ENCODE measurements at places on chromosomes 11 and 22.
A peak's percentile ranks its signal among the peaks of the same experiment; 100 is the strongest.

DNA sequence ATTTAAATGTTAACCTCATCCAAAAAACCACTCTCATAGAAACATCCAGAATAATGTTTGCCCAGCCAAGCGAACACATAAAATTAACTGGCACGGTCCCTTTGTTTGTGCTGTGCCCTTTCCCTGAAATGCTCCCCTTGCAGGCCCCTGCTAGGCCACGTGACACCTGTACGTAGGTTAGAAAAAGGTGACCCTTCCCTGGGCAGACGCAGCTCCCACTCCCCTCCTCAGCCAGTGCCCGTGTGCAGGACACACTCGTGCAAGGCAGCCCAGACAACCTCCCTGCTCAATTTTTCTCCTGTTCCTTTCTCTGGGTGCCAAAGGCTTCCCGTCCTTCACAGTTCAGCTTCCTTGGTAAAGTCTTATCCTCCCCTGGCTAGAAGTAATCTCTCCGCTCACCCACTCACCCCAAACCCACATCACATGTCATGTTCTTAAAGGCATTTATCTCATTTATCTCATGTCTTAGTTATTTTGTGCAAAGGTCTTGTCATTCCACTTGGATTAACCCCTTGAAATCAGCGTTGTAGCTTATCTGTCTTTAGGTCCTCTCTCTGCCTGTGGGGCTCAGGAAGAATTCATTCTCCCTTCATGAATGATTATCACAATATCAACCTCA is 20.7 kb downstream of the FAM83F start:
- no peak for DNase-seq

GRCh38 chr11:72760539-72761405 is 8.6 kb upstream of the ARAP1 start:
- no peak for DNase-seq

GRCh38 chr11:67457453-67457852 is 2.3 kb downstream of the CABP4 start:
- no peak for DNase-seq

- DNase-seq: peak; percentile 96
Observed at GRCh38 chr11:67505605-67506396, 638 bp upstream of the PITPNM1 start.

- DNase-seq: no peak
Observed at GRCh38 chr11:35065566-35065965, 73.4 kb upstream of the CD44 start.

- no peak for DNase-seq
Observed at GRCh38 chr11:1000357-1001278, 35.9 kb downstream of the MUC6 start.

DNA sequence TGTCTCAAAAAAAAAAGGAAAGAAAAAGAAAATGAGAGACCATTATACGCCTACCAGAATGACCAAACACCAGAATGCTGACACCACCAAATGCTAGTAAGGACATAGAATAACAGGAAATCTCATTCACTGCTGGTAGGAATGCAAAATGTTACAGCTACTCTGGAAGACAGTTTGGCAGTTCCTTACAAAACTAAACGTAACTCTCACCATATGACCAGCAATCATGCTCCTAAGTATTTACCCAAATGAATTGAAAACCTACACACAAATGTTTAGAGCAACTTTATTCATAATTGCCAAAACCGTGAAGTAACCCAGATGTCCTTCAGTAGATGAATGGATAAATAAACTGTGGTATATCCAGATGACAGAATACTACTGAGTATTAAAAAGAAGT is 7.2 kb downstream of the CHKA start:
- DNase-seq: no peak

- DNase-seq: no peak
Observed at GRCh38 chr11:86117712-86118063, 48.8 kb upstream of the PICALM start.

- DNase-seq: no peak
Observed at GRCh38 chr11:13701506-13701905, 33.0 kb downstream of the FAR1 start.

GRCh38 chr11:91866642-91867041 is 358.0 kb upstream of the FAT3 start:
- no peak for DNase-seq

DNA sequence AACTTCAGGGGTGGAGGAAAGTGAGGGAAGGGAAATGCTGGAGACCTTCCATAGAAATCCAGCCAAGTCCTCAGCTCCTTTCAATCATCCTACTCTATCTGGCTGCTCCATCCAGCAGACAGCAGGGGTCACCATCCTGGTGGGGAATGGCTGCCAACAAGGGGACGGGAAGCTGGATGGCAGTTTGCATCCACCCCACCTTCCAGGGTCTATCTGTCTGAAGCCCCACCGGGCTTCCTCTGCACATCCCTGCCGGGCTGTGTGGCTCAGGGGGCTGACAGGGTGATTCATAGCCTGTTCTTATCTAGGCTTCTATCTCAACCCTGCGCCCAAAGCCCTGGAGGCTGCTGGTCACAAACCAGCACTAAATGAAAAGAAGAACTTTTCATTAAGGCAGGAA is 1.1 kb downstream of the SYTL2 start:
- DNase-seq: peak; percentile 19

GRCh38 chr11:78576549-78577097 is 2.0 kb upstream of the NARS2 start:
- no peak for DNase-seq

- no peak for DNase-seq
Observed at GRCh38 chr22:26556904-26557303, 33.0 kb downstream of the TPST2 start.

DNA sequence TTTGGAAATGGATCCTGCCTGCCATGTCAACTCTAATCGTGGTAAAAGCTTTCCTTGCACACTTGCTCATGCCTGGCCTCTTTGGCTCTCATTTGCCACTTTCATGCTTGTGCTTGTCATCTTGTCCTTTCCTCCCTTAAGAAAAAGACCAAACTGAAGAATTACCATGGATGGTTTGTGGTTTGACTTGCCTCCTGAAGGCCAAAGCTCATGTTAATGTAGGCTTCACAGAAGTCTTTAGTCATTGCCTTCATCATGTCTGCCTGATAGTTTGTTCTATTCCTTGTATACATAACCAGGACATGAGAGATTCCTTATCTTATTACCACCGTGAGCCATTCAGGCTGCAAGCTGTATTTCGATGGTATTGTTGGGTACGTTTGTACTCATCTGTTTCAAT is 17.3 kb downstream of the TEAD1 start:
- DNase-seq: no peak

- DNase-seq: no peak
Observed at GRCh38 chr11:103433386-103434072, 324.3 kb downstream of the DYNC2H1 start.

DNA sequence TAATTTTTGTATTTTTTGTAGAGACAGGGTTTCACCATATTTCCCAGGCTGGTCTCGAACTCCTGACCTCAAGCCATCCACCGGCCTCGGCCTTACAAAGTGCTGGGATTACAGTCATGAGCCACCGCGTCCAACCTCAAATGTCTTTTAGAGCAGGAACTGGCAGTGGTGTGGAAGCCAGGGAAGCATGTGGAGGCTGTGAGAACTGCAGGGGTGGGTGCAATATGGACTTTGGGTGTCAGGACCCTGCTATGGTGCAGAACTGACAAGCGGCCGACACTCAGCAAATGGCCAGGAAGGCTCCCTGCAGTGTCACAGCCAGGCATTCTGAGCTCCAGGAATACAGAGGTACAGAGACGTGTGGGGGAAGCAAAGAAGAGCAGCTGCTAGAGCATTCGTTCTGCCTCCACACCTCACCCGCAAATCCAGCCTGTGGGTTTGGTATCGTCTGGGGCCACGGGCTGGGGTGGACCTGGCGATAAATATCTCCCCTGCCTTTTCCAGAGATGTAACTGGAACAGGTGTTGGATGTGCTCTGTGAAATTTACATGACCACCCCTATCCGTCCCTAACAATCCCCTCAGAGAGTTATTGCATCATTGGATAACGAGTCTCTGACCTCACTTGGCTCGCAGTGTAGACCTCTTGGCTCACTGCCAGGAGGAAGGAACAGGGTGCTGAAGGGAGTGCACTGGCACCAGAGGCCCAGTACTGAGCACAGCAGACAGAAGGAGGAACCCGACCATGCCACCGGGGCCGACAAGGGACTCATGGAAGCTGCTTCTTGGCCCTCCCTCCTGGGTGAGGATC is 624.7 kb upstream of the B3GAT1 start:
- no peak for DNase-seq

DNA sequence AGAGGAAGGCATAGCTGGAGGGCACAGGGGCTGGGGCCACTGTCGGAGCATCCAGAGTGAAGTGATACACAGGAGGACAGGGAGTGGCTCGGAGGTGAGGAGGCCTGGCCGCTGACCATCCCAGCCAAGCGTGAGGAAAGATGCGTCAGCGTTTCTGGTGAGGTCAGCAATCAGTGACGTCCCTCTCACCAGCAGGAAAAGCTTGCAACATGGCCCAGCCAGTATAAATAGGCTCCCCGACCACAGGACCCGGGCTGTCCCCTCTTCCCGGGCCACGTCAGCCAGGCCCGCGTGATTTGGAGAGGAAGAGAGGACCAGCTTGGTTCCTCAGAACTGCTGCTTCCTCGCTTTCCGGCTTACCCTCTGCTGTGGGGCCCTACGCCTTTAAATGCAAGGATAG is 4.2 kb upstream of the OSM start:
- no peak for DNase-seq

- DNase-seq: no peak
Observed at GRCh38 chr11:29826878-29827277, 190.0 kb downstream of the KCNA4 start.

DNA sequence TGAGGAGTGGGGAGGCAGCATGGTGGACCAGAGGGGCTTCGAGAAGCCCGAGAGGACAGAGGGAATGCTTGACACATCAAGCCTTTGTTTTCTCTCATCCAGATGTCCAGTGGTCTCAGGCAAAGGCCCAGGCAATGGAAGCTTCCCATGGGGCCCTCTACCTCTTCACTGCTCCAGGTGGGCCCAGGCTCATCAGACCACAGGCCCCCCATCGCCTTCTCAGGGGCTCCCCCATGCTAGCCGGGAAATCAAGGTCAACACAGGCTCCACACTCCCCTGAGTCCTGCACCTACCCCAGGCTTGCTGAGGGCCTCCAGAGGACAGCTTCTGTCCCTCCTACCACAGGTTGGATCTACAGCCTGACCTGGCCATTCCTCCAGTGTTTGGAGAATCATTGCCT is 157.5 kb downstream of the CHST1 start:
- no peak for DNase-seq

- no peak for DNase-seq
Observed at GRCh38 chr11:76153571-76153923, 52.8 kb downstream of the WNT11 start.

- no peak for DNase-seq
Observed at GRCh38 chr11:13415201-13415600, 47.8 kb downstream of the BTBD10 start.

DNA sequence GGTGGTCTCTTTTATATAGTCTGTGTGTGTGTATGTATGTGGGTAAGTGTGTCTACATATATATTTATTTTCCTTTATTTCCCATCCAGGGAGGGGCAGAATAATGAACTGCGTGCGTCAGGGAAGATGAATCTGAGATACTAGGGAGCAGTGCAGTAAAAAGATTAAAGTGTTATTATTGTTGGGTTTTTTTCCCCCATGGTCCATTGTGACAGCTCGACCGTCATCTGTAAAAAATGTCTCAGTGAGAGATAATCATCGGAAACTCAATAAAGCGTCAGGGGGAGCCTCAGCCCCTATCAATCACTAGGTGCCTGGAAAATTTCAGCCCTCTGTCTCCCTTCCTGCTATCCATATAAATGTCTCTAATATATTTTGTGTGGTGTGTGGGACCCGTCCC is 64.6 kb downstream of the CLPB start:
- DNase-seq: no peak

- no peak for DNase-seq
Observed at GRCh38 chr22:28933321-28933720, 49.9 kb downstream of the ZNRF3 start.

DNA sequence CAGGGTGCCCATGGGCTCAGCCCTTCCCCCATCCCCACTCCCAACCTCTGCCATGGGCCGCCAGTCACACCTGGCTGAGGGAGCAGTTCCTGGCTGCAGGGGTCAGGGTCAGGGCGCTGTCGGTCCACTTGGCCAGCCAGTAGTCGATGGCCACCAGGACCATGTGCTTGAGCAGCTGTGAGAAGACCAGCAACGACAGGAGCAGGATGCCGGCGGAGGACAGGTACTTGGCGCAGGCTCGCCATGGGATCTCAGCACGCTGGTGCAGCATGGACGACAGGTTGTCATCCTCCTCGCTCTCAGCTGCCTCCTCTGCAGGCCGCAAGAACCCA is 18.3 kb upstream of the KCNJ11 start:
- DNase-seq: no peak

GRCh38 chr11:124122123-124122522 is 6.9 kb downstream of the VWA5A start:
- DNase-seq: no peak

GRCh38 chr11:35663408-35663702 is 780 bp downstream of the TRIM44 start:
- no peak for DNase-seq

- DNase-seq: no peak
Observed at GRCh38 chr11:112267188-112267591, 6.5 kb upstream of the PLET1 start.

- no peak for DNase-seq
Observed at GRCh38 chr11:123231256-123231655, 36.2 kb upstream of the CLMP start.

- no peak for DNase-seq
Observed at GRCh38 chr11:123853038-123853437, 32.4 kb downstream of the TMEM225 start.

DNA sequence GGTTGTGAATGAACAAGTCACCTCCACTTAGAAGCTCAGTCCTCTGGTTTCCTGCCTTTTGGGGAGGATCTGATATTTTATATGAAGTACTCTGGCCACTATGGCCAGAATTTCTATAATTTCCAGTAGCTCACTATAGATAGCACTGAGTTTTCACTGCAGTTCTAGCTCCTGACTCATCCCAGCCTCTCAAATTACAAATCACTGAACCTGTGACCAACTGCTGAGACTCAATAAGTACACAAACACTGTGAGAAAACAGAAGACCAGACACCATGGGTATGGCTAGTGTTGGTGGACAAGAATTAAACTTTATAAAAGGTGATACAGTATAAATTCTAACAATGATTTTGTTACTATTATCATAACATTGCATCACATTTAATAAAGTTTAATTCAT is 47.1 kb upstream of the UCP3 start:
- no peak for DNase-seq

DNA sequence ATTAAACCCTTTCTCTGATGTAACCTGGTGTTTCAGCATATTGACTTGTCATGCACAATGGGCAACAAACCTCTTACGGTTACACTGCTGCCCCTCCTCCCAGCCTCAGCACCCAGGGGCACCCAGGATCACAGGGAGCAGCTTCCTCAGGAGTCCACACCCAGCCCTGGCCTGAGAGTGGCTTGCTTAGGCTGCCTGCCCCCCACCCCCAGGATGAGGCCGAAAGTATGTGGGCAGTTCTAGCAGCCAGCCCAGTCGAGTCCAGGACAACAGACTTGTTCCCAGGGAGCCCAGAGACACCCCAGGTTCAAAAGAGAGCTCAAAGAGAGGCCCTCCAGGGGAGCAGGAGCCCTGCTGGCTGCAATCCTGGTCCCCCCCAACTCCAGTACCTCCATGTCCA is 108.1 kb upstream of the THY1 start:
- no peak for DNase-seq

Measured in stimulated activated CD4-positive, alpha-beta T cell treated with anti-CD3 and anti-CD28 coated beads, Interleukin-15, amount 100 ng/mL, for 24 hours (primary cell).